Retina (tissue), 1 donor: ENCODE measurements at places on chromosomes 3 and 15.

DNA sequence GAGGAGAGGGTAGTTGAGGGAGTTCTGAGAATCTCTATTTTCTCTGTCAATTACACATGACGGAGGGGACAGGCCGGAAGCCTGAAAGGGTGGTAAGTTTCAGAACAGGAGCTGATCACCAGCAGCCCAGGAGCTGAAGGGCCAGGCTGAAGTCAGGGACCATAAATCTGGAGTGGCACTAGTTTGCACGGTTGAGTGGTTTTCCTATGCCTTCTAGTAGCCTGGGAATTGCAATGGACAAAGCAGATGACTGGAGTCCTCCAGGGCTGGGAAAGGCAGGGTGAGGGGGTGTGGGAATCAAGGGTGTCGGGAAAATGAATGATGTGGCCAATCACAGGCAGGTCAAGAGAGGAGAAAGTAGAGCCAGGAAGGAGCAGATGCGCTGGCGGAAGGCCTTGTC, 72.5 kb downstream of the MAGEF1 start:
- no peak for DNase-seq

GRCh38 chr3:169548194-169548593, 115.3 kb downstream of the MECOM start:
- no peak for DNase-seq

DNA sequence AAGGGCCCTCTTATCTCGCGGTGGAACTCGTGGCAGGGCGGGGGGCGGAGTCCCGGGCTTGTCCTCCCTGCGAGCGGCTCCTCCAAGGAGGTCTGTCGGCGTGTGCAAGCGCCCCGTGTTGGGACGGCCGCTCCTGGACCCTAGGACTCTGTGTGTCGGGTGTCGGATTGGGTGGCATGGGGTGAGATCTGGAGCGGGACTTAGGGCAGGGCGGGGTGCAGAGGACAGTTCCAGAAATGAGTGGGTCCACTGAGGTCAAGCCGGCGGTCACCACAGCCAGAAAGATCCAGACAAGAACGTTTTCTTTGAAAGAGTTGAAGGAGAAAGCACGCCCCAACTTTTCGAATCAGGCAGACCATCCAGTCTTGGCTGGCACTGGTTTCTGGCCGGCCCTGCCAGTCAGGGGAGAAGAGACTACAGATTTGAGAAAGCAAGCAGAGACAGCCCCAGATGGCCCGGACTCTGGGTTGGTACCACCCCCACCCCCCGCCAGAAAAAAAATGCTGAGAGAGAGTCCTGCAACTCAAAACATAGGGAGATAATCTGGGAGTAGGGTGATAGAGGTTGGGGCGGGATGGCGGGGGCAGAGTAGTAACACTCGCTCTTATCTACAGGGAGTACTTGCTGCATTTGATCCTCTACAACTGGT, 784 bp upstream of the CISH start:
- no peak for DNase-seq

- DNase-seq = no peak
These were observed 242.9 kb upstream of the BHLHE40 start for GRCh38 chr3:4736284-4736861.

DNA sequence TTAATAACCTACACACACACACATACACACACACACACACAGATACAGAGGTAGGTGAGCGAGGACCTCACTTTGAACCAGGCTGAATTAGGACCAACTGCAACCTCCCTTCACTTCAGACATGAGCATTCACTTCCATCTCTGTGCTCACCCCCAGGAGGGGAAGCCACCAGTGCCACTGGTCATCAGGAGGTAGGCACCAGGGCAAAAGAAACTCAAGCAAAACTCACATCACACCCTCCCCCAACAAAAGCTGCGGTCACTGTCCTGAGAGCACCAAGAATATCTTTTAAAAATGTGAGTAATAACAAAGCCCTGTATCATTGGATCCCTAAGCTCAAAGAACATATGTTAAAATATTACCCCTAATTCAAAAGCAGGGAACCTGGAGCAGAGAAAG, 8.1 kb downstream of the FOXP1 start:
- no peak for DNase-seq
